A549 treated with ZK216348 at 1 μM for 4 hours (cell line): ENCODE measurements at places on chromosomes 16 and 17. TPM values are rescaled to one million over a fixed set of nuclear protein-coding genes. Genes with fewer than 3 reads are reported as not detected.

TERB1 gene
- total RNA-seq = not detected in 5 replicates

AATF gene
- total RNA-seq = 112 to 144 TPM (median 125 TPM) in 5 replicates

KRT24 gene
- total RNA-seq = not detected in 5 replicates

SULT1A2 gene
- 0.12 TPM in 1 of 5 replicates, not detected in the others for total RNA-seq

KRTAP4-4 gene
- total RNA-seq = not detected in 5 replicates

CLEC18A gene
- 0.07 to 0.31 TPM (median 0.11 TPM) in 3 of 5 replicates, not detected in the others for total RNA-seq

TIMM22 gene
- total RNA-seq = 23.0 to 30.3 TPM (median 28.3 TPM) in 5 replicates

KRT9 gene
- total RNA-seq = not detected in 5 replicates

GCSH gene
- 36.3 to 63.7 TPM (median 52.9 TPM) in 5 replicates for total RNA-seq

ARHGDIA gene
- 606 to 641 TPM (median 628 TPM) in 5 replicates for total RNA-seq

UTS2R gene
- total RNA-seq = not detected in 5 replicates

KRT33B gene
- not detected in 5 replicates for total RNA-seq

CEMP1 gene
- total RNA-seq = not detected in 5 replicates

YBX2 gene
- total RNA-seq = 0.19 to 0.84 TPM (median 0.47 TPM) in 5 replicates

LSM12 gene
- total RNA-seq = 45.5 to 56.7 TPM (median 51.4 TPM) in 5 replicates

EMC8 gene
- total RNA-seq = 53.7 to 83.7 TPM (median 71.9 TPM) in 5 replicates

SHBG gene
- 0.32 to 1.1 TPM (median 0.62 TPM) in 5 replicates for total RNA-seq

SEC14L5 gene
- 0.05 to 0.11 TPM (median 0.11 TPM) in 3 of 5 replicates, not detected in the others for total RNA-seq

C17orf107 gene
- 0.13 to 0.41 TPM (median 0.36 TPM) in 5 replicates for total RNA-seq

ACSM3 gene
- 2.8 to 6.9 TPM (median 4.1 TPM) in 5 replicates for total RNA-seq

TMEM100 gene
- total RNA-seq = not detected in 5 replicates

HNF1B gene
- total RNA-seq = 17.9 to 24.3 TPM (median 22.8 TPM) in 5 replicates

ABI3 gene
- not detected in 5 replicates for total RNA-seq

SCIMP gene
- total RNA-seq = not detected in 5 replicates

CAPNS2 gene
- total RNA-seq = not detected in 5 replicates

GAS2L2 gene
- 0.06 to 0.08 TPM in 2 of 5 replicates, not detected in the others for total RNA-seq

RFNG gene
- 13.5 to 28.2 TPM (median 22.6 TPM) in 5 replicates for total RNA-seq

AIPL1 gene
- not detected in 5 replicates for total RNA-seq

ATAD5 gene
- total RNA-seq = 2.7 to 5.3 TPM (median 4.6 TPM) in 5 replicates

TPSD1 gene
- total RNA-seq = not detected in 5 replicates

SLC22A31 gene
- 0.72 to 2.0 TPM (median 1.2 TPM) in 5 replicates for total RNA-seq

B9D1 gene
- 35.4 to 45.6 TPM (median 42.6 TPM) in 5 replicates for total RNA-seq

ZNF385C gene
- 0.19 to 0.44 TPM (median 0.22 TPM) in 4 of 5 replicates, not detected in the other for total RNA-seq

CEP295NL gene
- total RNA-seq = 0.21 to 0.64 TPM (median 0.64 TPM) in 5 replicates

HYDIN gene
- 0.23 to 0.79 TPM (median 0.29 TPM) in 5 replicates for total RNA-seq

PHOSPHO1 gene
- total RNA-seq = 0.33 to 0.97 TPM (median 0.42 TPM) in 5 replicates

GNGT2 gene
- total RNA-seq = 0.69 to 1.5 TPM (median 0.85 TPM) in 5 replicates

COA3 gene
- 92.1 to 146 TPM (median 129 TPM) in 5 replicates for total RNA-seq

STH gene
- total RNA-seq = not detected in 5 replicates

NPIPA8 gene
- 0.56 to 1.9 TPM (median 0.94 TPM) in 5 replicates for total RNA-seq

EEF2KMT gene
- total RNA-seq = 21.9 to 27.8 TPM (median 27.2 TPM) in 5 replicates

KIF2B gene
- not detected in 5 replicates for total RNA-seq

CDRT15 gene
- total RNA-seq = not detected in 5 replicates

ACSM2B gene
- total RNA-seq = not detected in 5 replicates

SMIM36 gene
- total RNA-seq = not detected in 5 replicates

CEP112 gene
- total RNA-seq = 6.1 to 8.2 TPM (median 7.2 TPM) in 5 replicates

PALB2 gene
- total RNA-seq = 9.6 to 13.3 TPM (median 10.5 TPM) in 5 replicates

ZP2 gene
- not detected in 5 replicates for total RNA-seq

CCL23 gene
- not detected in 5 replicates for total RNA-seq

SCO1 gene
- 50.9 to 59.5 TPM (median 58.3 TPM) in 5 replicates for total RNA-seq
